Bronchial smooth muscle cell (primary cell): ENCODE measurements at places on chromosomes 1 and 21. TPM values are rescaled to one million over a fixed set of nuclear protein-coding genes. Genes with fewer than 3 reads are reported as not detected.

FMO5 gene
- total RNA-seq = 1.9 and 2.9 TPM in 2 replicates

OR2AK2 gene
- not detected in 2 replicates for total RNA-seq

DNAJC28 gene
- total RNA-seq = 1.4 and 1.7 TPM in 2 replicates

RWDD3 gene
- 13.0 and 17.0 TPM in 2 replicates for total RNA-seq

LRRIQ3 gene
- total RNA-seq = 0.77 and 1.1 TPM in 2 replicates

FMO4 gene
- 1.4 and 1.6 TPM in 2 replicates for total RNA-seq

F5 gene
- not detected in 2 replicates for total RNA-seq

KIF14 gene
- 0.43 and 1.6 TPM in 2 replicates for total RNA-seq

KRTAP11-1 gene
- total RNA-seq = not detected in 2 replicates

ZBTB8B gene
- under 0.01 TPM in 2 replicates for total RNA-seq

NBPF1 gene
- 31.4 and 41.0 TPM in 2 replicates for total RNA-seq

SPRR2B gene
- total RNA-seq = not detected in 2 replicates

APOBEC4 gene
- not detected in 2 replicates for total RNA-seq

PRKAA2 gene
- total RNA-seq = 0.69 and 1.1 TPM in 2 replicates

PGLYRP4 gene
- not detected in 2 replicates for total RNA-seq

SPATA17 gene
- 0.63 and 1.4 TPM in 2 replicates for total RNA-seq

KCNQ4 gene
- total RNA-seq = not detected in 2 replicates

GBP7 gene
- total RNA-seq = not detected in 2 replicates

DMAP1 gene
- total RNA-seq = 24.1 and 25.8 TPM in 2 replicates

GBP4 gene
- total RNA-seq = 0.16 and 0.26 TPM in 2 replicates

BGLAP gene
- total RNA-seq = 0.16 and 0.26 TPM in 2 replicates

CFHR1 gene
- 0.16 and 0.26 TPM in 2 replicates for total RNA-seq

FAM163A gene
- total RNA-seq = not detected in 2 replicates
